ENCODE measurements at places on chromosomes 5 and 9.

DNA sequence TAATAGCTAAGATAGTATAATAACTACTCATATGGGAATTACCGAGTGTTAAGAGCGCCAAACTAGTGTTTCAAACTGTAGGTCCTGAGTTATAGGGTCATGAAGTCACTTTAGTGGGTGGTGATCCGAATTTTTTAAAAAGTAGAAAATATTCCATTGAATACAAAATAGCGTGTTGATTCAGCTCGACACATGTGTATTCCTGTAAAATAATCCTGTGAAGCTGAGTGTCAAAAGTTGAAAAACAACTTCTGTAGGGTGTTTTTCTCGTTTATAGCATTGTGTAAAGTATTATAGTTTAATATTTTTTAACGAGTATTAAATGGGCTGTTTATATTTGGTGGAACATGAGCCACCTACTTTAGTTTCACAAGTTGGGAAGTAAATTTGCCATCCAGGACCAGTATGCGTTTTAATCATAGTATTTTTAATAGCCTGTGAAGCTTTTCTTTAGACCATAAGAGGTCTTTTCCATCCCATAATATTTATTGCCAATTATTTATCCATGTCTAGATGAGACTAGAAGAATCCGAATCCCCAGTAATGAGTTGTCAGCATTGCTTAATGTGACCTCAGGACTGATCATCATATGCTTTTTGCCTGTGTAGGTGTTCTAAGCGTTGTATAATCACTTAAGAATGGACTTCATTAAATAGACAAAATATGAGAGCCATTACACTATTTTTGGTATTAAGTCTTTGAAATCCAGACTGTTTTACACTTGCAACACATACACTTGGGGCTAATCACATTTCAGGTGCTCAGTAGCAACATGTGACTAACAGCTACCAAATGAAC is 84.1 kb downstream of the PTPDC1 start:
- DNase-seq = no peak

GRCh38 chr9:133990366-133991213 is 1.5 kb downstream of the VAV2 start:
- no peak for DNase-seq

GRCh38 chr5:66247176-66247960 is 103.3 kb downstream of the SREK1 start:
- no peak for DNase-seq

DNA sequence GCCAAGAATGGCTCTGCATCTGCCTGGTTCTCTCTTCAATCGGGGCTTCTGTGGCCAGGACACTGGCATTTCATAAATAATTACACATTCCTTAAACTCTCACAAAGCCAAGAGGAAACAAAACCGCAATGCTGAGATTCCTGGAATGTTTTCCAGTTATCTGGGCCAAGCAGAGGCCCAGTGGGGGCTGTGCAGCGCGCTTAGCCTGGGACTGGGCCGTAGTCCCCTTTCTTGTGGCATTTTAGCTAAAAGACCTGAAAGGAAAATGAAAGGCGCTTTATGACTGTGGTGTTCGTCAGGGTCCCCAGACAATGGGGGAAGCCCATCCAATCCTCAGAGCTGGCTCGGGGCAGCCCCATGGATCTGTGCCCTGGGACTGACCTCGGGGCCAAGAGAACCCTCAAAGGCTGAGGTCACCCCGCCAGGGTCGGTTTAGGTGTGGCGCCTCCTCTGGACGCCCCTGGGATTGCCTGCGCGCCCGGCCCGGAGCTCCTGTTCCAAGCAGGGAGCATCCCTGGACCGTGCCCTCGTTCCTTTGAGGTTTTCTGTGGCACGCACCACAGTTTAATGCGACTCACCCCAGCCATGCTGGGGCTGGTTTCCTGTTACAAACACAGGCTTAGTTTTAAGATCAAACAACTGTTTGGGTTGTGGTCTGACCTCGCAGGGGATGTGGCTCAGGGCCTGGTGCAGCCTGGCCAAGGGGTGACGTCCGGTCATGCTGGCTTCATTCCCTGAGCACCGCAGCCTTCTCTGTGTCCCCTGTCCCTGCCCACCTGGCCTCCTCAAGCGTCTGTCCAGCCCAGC is 51.5 kb upstream of the NKD2 start:
- no peak for DNase-seq

GRCh38 chr9:95425910-95426551 is 90.7 kb downstream of the PTCH1 start:
- no peak for DNase-seq

DNA sequence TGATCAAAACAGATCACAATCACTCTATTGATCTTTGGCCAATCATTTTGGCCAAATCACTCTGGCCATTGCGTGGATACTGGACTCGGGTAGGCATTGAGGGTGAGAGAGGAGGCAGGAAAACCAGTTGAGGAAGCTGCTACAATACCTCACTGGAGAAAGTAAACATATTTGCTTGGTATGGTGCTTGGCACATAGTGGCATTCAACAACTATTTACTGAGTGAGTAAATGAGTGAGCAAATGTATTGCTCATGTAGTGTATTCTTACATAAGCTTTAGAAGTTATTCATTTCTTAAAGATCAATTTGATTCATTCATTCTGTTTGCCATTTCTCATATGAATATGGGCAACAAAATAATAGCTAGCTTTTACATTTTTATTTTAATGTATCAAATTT is 4.0 kb upstream of the DEPDC1B start:
- DNase-seq = no peak

GRCh38 chr9:5764130-5764868 is 68.6 kb downstream of the ERMP1 start:
- no peak for DNase-seq

DNA sequence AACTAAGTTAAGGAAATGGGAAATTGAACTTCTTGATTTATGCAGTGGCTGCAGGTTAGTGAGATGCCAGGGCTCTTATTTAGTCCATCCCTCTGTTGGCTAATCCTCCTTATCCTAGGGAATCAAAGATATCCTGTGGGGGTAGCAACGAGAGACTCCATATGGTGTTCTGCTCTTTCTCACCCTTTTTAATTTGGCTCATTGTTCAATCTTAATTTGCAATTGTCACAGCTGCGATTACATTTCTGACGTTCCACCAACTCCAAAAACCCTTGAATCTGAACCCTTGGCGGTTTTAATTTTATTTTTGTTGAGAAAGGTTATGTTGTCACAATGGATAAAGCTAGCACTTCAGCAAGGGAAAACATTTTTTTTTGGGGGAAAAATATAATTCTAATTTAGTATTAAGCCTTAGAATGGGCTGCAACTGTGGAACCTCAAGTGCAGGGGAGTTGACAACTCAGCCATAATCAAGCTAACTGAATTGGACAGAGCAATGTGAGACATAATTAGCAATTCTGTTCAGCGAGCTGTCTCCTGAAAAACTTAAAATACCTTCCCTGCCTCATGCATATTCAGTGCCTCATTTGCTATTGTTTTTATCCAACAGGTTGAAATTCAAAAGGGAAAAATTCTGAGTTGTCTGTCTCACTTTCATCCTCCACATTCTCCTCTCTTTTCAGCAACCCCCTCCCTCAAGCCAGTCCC is 91.3 kb downstream of the MAT2B start:
- no peak for DNase-seq

DNA sequence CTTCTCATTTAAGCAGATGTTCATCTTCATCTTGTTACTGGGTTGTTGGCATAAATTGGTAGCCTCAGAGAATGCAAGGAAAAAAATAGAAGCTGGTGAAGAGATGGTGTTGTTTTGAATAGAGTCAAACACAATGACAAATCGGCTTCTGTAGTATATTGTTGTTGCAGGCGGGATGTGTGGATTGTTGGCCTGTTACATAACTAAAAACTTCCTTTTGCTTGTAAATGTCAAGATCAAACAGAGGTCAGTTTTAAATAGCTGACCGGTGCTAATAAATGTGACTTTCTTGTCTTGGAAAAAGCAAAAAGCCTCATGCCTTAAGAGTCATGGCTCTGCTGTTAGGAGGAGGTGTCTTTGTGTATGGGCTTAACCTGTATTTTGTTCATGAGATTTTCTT is 59.2 kb downstream of the CCDC192 start:
- DNase-seq = no peak
